ENCODE measurements at places on chromosomes 5 and 9.

DNA sequence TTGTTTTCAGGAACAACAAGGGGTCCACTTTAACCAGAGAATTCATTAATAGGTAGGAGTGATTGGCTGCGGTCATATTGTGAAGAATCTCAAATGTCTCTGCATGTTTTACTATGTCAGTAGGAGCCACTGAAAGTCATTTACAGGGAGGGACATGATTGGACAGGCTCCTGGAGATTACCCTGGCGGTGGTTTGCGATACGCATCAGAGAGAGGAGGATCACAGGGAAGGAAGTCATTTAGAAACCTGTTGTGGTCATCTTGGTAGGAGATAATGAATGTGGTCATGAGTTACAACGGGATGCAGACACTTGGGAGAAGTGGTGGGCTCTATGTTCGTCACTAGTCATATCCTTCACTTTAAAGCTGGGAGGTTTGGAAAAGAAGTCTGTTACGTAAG is 262.8 kb downstream of the FAM114A2 start:
- no peak for DNase-seq

DNA sequence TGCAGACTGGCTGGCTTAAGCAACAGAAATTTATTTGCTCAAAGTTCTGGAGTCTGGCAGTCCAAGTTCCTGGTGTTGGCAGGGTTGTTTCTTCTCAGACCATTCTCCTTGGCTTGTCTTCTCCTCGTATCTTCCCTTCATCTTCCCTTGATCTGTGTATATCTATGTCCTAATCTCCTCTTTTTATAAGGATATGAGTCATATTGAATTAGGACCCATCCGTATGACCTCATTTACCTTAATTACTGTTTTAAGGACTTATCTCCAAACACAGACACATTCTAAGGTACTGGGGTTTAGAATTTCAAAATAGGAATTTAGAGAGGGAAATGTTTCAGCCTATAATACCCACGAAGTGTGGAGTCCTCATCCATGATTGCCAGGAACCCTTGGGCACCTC is 13.1 kb upstream of the LPAR1 start:
- no peak for DNase-seq

DNA sequence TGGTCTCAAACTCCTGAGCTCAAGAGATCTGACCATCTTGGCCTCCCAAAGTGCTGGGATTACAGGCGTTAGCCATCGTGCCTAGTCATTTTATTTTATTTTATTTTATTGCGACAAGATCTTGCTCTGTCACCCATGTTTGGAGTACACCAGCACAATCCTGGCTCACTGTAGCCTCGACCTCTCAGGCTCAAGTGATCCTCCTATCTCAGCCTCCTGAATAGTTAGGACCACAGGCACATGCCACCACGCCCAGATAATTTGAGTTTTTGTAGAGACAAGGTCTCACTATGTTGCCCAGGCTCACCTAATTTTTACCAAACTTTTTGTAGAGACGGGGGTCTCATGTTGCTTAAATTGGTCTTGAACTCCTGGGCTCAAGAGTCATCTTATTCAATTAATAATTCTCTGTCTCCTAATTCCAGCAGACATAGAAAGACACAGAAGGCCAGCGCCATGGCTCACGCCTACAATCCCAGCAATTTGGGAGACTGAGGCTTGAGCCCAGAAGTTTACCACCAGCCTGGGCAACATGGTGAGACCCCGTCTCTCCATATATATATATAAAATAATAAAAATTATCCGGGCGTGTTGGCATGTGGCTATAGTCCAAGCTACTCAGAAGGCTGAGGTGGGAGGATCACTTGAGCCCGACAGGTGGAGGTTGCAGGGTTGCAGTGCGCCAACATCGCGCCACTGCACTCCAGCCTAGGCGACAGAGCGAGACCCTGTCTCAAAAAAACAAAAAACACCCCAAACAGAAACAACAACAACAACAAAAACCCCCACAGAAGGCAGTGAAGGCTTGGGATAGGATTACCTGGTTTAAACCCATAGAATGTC is 1.0 kb upstream of the UBAP1 start:
- no peak for DNase-seq

DNA sequence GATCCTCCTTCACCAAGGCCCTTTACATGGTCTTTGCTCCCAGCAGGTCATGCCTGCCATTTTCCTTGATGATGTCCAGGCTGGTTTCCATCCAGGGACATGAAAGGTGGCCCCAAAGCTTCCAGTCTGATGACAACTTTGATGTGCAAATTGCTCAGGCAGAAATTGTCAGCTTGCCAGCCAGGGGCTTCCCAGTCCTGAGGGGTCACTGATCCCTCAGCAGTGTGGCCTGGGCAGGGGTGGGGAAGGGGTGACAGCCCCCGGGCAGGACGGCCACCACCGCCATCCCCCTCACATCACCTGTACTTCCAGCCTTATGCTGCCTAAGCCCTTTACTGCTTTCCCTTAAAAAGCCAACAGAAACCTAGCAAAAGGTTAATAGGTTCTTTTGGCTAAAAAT is 96.3 kb downstream of the ANKRD33B start:
- no peak for DNase-seq

GRCh38 chr5:179115845-179116524 is 55.8 kb downstream of the ZNF354C start:
- DNase-seq = no peak

DNA sequence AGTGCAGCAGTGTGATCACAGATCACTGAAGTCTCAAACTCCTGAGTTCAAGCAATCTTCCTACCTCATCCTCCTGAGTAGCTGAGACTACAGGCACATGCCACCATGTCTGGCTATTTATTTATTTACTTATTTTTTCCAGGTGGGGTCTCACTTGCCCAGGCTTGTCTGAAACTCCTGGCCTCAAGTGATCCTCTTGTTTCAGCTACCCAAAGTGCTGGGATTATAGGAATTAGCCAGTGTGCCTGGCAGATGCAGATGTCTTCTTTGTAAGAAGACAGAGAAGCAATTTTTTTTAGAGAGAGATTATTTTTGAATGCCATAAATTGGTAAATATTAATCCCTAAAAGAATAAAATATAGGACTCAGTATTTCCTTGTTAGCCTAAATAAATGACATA is 54.3 kb downstream of the CHSY3 start:
- no peak for DNase-seq

Data from fibroblast of skin of left quadriceps (primary cell).